ENCODE measurements at places on chromosomes 7 and 10. TPM values are rescaled to one million over a fixed set of nuclear protein-coding genes. Genes with fewer than 3 reads are reported as not detected.

- no peak for DNase-seq
These were observed 5.8 kb downstream of the CFAP69 start for GRCh38 chr7:90250601-90251303.

DNA sequence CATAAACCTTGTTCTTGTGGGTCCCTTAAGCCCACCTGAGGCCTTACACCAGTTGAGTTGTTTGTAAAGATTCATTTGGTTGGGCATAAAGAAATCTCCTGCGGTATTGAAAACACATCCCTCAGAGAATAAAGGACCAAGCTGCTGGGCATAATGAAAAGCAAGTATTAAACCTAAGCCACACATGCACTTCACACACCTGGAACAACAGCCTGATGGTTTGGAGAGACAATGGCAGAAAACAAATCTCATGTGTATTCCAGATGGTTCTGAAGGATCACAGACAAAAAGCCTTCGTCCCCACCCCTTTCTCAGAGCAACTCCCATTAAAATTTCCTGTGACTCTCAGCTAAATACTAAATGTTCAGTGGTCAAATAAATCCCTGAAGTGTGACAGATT is 44.2 kb downstream of the FEZF1 start:
- no peak for DNase-seq

- peak; percentile 60 for DNase-seq
These were observed 101.4 kb downstream of the RELN start for GRCh38 chr7:103887853-103888602.

- DNase-seq: no peak
These were observed 80.7 kb downstream of the C7orf25 start for GRCh38 chr7:42831006-42831717.

DNA sequence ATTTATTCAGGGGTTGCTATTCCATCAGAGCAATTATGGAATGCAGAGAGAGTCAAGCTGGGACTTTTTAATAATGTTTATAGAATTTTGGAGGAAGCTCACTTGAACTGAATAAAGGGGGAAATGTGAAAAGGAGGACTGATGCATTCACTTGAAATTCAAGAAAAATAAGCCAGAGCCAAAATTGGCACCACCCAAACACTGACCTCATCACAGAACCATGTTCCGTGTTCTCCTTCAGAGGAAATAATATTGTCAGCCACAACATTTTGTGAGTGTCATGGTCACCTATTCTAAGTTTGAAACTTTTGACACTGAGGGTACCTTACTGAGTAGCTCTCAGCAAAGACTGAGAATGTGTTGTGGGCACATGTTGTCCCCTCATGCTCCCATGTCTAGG is 207.0 kb downstream of the ANK3 start:
- no peak for DNase-seq

- no peak for DNase-seq
These were observed 33.4 kb downstream of the INPP5A start for GRCh38 chr10:132570771-132571649.

DNA sequence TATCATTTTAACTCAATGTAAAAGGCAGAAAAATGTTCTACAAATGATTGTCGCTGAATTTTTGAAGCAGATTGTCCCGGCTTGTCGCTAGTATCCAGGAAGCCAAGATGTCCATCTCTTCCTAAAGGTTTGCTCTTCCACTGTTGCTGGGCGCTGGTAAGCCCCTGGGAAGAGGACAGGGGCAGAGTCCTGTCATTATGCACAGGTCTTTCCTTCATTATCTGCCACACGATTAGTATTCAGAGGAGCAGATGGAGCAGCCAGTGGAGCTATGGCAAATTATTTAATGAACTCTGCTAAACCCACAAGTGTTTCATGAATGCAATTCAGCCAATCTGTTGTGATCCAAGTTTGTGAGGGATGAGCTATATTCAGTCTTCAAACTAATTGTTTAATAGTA is 499.1 kb upstream of the NRP1 start:
- no peak for DNase-seq

DNA sequence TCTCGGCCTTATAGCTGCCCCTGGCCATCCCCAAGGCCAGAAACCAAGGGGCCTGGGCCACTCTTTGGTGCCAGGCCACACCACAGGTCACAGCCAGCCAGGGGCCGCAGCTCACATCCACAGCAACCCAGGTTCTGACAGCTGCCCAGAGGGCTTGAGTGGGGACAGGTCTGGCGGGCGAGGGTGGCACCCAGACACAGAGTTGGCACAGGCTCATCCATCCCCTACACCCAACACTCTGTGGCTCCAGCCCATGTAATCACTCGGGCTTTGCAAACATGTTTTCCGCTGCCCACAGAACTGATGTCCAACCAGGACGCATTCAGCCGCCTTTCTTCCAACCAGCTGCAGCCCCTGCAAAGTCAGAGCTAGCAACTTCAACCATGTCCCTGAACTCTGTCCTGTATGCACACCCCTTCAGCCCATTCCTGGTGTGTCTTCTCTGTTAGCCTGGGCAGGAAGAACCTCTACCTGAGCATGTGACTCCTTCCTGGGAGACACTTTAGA is 57.7 kb upstream of the PPP2R2D start:
- DNase-seq: no peak

GRCh38 chr7:131322861-131323260 is 4.8 kb upstream of the MKLN1 start:
- no peak for DNase-seq

DNA sequence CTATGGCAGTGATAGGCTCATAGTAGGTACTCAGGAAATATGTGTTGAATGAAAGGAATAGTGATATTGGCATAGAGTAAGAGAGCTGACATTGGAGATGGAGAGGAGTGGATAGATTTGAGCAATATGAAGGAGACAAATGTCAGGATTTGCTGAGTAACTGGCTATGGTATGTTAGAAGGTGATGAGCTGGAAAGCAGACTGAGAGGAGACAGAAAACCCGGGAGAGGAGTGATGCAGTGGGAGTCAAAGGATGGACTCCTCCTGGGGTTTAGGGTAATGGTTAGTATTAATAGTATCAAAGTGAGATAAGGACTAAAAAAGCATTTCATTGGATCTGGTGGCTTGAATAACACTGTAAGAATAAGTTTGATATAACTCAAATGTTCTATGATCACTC is 64.8 kb downstream of the CD36 start:
- DNase-seq: no peak

DNA sequence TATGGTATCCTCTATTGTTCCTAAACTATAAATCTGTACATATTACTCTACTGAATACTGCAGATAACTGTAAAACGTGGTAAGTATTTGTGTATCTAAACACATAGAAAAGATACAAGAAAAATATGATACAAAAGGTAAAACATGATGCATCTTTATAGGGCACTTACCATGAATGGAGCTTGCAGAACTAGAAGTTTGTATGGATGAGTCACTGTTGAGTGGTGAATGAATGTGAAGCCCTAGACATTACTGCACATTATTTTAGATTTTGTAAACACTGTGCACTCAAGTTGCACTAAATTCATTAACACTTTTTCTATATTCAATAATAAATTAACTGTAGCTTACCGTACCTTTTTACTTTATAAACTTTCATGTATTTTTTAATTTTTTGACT is 357.5 kb downstream of the ZWINT start:
- no peak for DNase-seq

- no peak for DNase-seq
These were observed 311.7 kb downstream of the GATA3 start for GRCh38 chr10:8365935-8366911.

DNA sequence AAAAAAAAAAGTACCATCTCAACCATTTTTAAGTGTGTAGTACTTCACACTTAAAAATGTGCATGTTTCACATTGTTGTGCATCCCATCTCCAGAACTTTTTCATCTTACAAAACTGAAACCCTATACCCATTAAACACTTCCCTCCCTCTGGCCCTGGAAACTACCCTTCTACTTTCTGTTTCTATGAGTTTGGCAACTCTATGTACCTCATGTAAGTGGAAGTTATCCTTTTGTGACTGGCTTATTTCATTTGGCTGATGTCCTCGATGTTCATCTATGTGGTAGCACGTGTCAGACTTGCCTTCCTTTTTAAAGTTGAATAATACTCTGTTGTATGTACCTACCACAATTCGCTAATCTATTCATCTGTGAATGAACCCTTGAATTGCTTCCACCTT is 12.2 kb downstream of the KCNMA1 start:
- DNase-seq: no peak

GRCh38 chr7:156074084-156074483 is 261.8 kb upstream of the SHH start:
- DNase-seq: no peak

- DNase-seq: no peak
These were observed 603.2 kb downstream of the LRMDA start for GRCh38 chr10:76034353-76035205.

DNA sequence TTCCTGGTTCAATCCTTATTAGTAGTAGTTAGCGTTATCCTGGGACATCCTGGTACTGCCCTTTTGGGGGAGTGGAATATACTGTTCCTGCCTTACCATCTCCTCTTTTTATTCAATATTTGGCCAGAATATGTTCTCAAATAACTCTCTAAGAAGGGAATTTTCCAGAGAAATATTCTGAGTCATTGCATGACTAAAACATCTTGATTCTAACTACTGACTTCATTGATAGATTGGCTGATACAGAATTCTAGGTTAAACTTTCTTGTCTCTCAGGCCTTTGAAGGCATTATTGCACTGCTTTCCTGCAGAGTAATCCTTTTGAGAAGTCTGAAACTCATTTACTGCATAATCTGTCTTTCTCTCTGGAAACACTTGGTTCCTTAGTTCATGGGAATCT is 275.5 kb upstream of the DGKB start:
- DNase-seq: no peak

GRCh38 chr7:128697302-128697905 is 25.3 kb downstream of the GARIN1A start:
- peak; percentile 86 for DNase-seq

DNA sequence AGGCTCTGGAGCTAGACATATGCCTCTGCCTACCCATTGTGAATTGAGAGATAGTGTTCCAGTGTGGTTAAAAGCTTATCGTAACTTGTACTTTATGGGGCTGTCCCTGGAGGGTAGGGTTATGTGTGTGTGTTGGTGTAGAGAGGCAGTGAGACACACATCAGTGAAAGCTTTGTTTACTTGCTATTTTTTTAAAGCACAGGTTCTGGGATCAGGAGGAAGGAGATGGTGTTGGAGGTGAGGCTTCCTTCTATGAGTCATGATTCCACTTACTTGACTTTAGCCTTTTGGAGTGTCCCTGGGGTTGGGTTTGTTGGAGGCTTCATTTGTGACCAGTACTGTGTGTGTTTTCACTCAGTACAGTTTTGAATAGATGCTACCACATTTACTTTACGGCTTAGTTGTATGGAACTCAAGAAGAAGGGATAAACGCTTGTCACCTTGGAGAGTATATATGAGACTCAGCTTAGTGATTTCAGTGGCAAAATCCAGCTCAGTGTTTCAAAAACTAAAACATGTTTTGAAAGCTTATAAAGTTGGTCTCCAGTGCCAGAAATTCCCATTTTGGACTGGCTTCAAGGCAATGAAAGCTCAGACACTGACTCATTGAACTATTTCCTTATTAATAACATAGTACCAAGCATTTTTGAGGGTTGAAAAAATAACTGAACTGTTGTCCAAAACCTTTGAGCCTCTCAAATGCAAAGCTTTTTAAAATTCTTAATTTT is 106.2 kb downstream of the PLXDC2 start:
- no peak for DNase-seq

- no peak for DNase-seq
These were observed 23.5 kb downstream of the CPEB3 start for GRCh38 chr10:92267343-92267742.

- DNase-seq: no peak
These were observed 481.6 kb upstream of the LRRN3 start for GRCh38 chr7:110609336-110609735.

DNA sequence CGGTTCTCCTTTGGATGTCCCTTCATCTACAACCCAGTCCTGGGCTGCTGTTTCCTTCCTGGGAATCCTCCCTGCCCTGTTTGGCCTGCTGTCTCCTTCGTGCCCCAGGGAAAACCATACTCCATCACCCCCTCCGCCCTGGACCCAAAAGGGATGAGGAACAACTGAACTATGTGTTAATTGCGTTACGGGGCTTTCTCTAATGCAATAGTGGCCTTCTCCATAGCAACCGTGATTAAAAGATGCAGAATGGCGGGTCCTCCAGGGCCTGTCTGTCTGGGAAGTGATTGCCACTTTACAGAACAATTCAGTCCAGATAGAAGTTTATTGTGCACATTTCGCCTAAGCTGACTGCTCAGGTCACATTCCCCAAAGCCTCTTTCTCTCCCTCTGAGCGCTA is 112.0 kb upstream of the FGFR2 start:
- DNase-seq: no peak

DNA sequence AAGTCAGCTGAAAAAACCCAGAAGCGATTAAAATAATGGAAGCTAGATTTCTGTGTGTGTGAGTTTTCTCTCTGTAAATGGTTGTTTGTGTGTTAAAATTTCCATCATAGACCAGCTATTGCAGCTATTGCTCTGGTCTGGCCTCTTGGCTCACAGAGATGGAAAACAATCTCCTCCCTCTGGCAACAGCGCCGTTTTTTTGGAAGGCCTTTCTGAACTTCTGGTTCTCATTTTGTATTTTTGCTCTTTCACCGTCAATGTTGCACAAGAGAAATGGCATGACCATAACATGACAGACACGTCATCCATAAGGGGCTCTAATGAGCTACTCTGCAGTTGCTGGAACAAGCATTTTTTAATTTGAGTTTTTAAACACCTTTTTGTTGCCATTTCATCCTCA is 91.0 kb downstream of the CUBN start:
- DNase-seq: no peak

DNA sequence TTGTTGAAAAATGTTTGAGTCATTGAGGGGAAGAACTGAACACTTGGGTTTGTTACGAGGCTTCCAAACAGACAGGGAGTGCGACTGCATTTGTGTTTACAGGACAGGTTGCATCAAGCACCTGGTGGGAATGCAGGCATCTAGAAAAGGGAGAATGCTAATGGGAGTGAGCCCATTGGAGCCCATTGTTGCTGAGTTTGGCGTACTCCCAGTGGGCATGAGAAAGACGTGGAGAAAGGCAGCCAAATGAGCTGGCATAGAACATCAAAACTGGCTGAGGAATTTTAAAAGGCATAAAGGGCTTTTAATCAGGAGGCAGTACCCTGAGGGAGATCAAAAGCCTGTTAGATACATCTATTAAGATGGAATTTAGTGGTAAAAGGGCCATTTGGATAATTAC is 171.6 kb upstream of the NPSR1 start:
- no peak for DNase-seq

C7orf33 gene
- not detected for total RNA-seq

RNF133 gene
- total RNA-seq: not detected

GRM8 gene
- not detected for total RNA-seq

ADAMTS14 gene
- 31.7 TPM for total RNA-seq

AKR1C8 gene
- 0.24 TPM for total RNA-seq

CCL24 gene
- total RNA-seq: 0.45 TPM

STRIP2 gene
- 56.3 TPM for total RNA-seq

CLCN1 gene
- not detected for total RNA-seq

MYL10 gene
- not detected for total RNA-seq

NKX2-3 gene
- total RNA-seq: not detected

CHRM2 gene
- total RNA-seq: not detected

CDHR3 gene
- 0.34 TPM for total RNA-seq

SLC25A28 gene
- 18.5 TPM for total RNA-seq

UCN3 gene
- not detected for total RNA-seq

PLXDC2 gene
- 0.16 TPM for total RNA-seq

FAM241B gene
- total RNA-seq: 7.3 TPM

LRRC17 gene
- not detected for total RNA-seq

RPEL1 gene
- 0.07 TPM for total RNA-seq
